ENCODE measurements at places on chromosomes 12 and 14.

GRCh38 chr12:13210236-13211190 is 14.0 kb downstream of the EMP1 start:
- DNase-seq: no peak

DNA sequence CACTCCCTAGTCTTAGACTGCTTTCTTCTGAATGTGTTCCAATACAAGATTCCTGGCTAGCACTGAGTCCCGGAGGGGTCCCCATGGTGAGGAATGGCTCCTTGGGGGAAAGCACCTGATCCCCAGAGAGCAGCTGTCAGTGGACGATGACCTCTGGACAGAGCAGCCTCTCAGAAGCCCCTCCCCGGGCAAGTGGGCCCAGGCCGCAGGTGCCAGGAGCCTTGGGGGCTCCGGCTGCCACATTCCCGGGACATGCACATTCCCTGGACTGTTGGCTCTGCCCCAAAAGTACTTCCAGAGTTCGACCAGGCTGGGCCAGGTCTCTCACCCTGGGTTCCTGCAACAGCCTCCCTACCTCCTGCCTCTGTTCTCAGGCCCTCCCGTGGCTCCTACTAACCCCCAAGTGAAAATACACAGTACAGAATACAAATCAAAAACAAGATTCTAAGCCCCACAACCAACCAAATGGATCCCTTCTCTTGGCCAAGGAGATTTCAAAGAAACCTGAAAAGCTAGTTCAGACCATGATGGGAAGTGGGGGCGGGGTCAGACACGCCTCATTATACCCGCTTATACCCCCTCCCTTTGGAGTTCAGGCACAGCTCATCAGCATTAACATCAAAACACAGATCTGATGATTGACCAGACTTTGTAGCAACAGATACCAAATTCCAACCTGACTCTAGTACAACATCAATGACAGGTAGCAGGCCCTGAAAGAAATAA is 23.3 kb upstream of the BTBD6 start:
- no peak for DNase-seq

- no peak for DNase-seq
These were observed 4.7 kb upstream of the KRT79 start for GRCh38 chr12:52838609-52839435.

DNA sequence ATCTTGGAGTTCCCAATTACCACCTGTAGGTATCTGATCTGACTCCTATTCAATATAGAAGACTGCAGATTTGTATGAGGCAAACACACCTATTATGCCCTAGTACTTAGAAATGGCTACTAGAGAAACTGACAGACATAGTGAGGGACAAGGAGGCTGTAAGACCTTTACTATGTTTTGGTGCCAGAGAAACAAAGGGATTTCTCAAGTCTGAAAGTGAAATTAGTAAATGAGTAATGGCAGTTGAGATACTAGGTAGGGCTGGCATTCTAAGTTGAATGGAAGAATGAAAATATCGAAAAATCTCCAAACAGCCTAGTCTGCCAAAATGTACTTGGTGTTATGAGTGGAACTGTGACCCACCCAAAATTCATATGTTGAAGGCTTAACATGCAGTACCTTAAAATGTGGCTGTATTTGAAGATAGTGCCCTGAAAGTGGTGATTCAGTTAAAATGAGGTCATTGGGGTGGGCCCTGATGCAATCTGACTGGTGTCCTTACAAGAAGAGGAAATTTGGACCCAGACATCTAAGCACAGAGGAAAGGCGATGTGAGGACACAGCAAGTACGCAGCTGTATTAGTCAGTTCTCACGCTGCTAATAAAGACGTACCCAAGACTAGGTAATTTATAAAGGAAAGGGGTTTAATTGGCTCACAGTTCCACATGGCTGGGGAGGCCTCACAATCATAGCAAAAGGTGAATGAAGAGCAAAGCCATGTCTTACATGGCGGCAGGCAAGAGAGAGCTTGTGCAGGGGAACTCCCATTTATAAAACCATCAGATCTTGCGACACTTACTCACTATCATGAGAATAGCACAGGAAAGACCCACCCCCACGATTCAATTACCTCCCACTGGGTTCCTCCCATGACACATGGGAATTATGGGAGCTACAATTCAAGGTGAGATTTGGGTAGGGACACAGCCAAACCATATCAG is 127.0 kb downstream of the APAF1 start:
- no peak for DNase-seq

DNA sequence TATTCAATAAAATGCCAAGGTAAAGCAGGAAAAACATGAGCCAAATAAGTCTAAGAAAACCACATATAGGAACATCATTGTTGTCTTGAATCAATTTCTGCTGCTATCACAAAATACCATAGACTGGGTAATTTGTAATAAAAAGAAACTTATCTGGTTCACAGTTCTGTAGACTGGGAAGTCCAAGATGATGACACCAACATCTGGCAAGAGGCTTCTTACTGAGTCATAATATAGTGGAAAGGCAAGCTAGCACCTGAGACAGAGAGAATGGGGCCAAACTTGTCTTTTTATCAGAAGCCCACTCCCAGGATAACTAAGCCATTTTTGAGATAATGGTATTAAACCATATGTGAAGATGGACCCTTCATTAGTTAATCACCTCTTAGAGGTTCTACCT is 975.9 kb downstream of the FLRT2 start:
- DNase-seq: no peak

DNA sequence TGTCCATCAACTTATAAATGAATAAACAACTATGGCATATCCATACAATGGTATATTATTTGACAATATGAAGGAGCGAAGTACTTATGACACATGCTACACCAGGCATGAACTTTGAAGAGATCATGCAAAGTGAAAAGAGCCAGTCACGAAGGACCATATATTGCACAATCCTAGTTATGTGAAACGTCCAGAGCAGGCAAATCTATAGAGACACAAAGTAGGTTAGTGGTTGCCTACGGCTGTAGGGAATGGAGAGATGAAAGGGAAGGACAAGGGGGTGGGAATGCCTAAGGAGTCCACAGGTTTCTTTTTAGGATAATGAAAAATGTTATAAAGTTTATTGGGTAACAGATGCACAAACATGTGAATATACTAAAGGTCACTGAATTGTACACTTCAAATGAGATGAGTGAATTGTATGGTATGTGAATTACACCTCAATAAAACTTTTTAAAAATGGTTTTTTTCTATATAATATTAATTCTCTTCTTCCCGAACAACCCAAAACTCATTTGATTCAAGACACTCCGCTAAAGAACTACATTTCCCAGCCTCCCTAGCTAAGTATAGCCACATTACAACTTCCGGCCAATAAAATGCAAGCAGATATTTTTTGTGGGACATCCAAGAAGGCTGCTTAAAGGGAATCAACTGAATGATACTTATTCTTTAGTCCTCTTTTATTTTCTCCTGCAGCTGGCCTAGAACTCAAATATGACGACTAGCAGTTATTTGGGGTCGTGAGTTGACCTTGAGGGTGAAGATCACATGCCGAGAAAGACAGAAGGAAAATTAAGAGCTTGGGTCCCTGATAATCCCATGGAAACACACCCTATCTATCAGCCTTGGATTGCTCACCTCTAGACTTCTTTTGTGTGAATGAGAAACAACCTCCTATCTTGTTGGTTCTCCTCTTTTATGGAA is 187.2 kb downstream of the TTC8 start:
- no peak for DNase-seq

- no peak for DNase-seq
These were observed 176.7 kb downstream of the ADCK1 start for GRCh38 chr14:77976591-77976990.

DNA sequence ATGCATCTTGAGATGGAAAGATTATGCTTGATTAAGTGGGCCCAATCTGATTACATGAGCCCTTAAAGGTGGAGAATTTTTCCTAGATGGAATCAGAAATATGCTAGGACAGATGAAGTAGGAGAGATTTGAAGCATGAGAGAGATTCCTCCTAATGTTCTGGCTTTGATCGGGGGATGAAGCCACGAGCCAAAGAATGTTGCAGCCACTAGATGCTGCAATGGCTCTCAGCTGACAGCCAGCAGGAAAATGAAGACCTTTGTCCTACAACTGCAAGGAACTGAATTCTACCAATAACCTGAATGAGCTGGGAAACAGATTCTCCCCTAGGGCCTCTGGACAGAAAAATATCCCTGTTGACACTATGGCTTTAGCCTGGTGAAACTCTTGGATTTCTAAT is 82.6 kb upstream of the ATP2B1 start:
- no peak for DNase-seq

DNA sequence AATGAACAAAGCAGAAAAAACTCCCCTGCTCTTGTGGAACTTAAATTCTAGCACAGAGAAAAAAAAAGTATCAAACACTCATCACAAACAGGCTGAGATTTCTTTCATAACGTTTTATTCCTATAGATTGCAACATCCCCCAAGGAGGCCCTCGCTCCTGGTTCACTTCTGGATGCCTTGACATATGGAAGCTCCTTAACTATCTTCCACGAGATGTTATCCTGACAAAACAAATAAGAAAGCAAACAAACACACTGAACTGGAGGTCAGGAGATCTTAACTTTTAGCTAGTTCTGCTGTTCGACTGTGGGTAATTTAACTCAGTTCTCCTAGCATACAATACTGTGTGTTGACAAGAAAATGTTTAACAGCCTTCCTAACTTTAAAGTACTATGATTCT is 104.8 kb downstream of the ETV6 start:
- no peak for DNase-seq

DNA sequence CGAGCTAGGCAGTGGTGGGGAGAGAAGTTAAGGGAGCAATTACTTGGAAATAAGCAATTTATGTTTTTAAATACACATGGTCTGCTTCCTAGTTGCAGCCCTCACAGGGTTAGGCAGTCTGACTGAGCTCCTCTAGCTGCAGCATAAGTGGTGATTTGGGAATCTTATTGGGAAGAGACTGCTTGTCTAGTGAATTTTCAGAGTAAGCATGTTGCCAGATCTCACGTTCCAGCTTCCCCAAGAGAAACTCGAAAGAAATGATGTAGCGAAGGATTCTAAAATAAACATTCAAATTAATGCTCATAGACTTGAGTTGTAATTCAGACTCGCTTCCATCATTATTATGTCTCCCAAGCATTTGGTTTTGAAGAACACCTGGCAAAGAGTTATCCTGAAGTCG is 440.2 kb downstream of the ATP23 start:
- DNase-seq: no peak

All from RKO (cell line).